ENCODE measurements at places on chromosomes 3 and 15.

- no peak for DNase-seq
Measured at GRCh38 chr15:59609730-59610712, 1.6 kb upstream of the GCNT3 start.

- no peak for DNase-seq
Measured at GRCh38 chr3:121992601-121993560, 29.2 kb downstream of the ILDR1 start.

- DNase-seq: no peak
Measured at GRCh38 chr3:126522363-126522788, 1.6 kb upstream of the CHST13 start.

DNA sequence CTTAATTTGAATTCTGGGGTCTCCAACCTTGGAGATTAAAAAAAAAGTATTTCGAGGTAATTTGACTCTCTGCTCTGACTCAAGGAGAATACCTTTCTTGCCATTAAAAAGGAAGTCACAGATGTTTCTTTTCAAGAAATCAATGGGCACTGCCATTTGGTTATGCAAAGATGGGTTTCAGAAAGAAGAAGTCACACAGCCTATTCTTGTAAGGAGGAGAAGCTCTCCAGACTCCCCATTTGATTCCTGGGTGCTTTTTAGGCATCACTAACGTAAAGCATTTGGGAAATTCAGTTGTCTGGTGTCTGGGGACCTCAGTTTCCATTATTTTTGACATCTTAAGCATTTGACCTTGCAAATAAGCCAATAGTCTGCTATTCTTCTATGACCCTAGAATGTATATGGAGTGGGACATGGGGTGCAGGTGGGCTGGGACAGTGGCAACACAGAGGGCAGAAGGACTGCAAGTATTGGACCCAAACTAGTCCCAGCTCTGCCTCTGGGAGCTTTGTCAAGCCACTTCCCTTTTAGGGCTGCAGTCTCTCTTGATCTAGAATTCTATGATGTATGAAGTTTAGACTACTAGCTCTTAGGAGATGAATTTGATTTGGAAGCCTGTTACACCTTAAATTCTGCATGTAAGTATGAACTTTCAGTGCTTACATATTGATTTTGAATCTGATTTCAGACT, 27.8 kb downstream of the IL5RA start:
- no peak for DNase-seq

DNA sequence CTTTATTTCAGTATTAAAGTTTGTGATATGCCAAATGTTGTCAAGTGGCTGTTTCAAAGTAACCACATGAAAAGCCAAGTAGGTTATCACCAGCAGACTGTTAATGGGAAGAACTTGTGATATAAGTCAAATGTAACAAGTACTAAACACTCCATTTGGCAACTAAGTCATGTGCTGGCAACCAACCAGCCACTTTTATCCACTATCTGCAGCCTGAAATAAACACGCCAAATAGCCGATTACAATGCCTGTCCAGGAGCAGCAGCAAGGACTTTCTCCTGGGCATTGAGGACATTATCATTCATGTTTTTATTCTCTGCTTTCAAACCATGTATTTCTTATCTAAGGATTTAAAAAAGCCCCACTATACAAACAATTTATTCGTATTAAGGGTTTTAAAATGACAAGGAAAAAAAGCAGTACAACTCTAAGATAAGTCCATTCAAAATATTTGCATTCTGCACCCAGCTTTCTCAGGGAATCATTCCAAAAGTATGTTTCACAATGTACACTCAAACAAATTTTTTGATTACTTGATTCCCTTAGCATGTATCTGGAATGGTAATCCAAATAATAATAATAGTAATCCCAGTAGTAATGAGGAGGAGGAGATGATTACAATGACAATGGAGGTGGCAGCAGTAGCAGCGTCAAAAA, 448.6 kb downstream of the ERC2 start:
- no peak for DNase-seq

- DNase-seq: no peak
Measured at GRCh38 chr3:98482717-98483482, 14.6 kb upstream of the OR5K2 start.

DNA sequence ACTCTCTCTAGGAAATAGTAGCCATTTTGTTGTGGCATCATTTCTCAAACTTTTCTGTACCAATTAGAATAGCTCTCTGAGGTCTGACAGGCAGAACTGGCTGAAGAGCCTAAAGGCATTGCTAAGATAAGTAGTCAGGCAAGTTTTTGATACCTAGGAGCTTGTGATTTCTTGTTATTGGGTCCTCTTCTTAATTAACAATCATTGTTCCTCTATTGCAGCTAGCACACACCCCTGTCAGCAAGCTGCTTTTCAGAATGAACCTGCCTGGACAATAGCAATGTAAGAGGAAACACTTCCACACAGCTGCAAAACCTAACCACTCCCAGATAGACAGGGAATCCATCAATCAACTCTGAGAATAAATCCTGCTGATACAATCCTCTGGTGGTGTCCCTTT, 403.9 kb upstream of the TBL1XR1 start:
- DNase-seq: no peak

GRCh38 chr15:72382146-72382545, 6.3 kb upstream of the HEXA start:
- no peak for DNase-seq

- no peak for DNase-seq
Measured at GRCh38 chr3:14725564-14726440, 50.9 kb downstream of the C3orf20 start.

DNA sequence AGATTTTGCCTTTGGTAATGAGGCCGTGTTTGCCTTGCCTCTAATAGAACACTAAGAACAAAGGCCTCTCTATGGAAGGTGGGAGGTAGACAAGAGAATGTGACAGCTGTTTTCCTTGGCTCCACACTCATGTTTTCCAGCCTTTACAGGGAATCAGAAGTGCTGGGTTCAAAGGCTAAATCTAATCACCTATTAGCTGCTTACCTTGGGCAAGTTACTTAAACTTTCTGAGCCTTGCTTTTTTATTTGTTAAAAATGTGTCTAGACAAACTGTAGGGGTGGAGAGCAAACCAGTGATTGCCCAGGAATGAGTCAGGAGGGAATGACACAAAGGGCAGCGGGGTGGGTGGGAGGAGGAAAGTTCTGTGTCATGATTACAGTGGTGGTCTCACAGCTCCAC, 179.0 kb downstream of the P3H2 start:
- DNase-seq: no peak

DNA sequence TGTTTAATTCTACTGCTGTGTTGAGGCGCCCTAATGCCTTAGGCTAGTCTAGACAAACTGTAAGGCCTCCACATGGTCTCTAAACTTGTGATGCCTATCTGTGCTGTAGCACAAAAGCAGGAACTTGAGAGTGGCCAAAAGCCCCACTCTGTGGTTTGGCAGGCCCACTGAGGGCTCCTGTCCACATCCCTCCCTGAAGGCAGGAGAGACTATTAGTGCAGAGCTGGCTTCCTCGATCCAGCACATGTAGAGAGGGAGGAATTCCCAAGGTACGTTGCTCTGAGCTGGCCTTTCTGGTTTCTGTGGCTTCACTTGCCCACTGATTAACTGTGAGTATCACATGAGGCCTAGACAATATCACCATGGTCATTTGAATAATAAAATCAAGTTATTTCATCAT, 90.6 kb downstream of the POLR2M start:
- DNase-seq: no peak

GRCh38 chr3:104368760-104369159, 997.9 kb upstream of the ALCAM start:
- DNase-seq: no peak

DNA sequence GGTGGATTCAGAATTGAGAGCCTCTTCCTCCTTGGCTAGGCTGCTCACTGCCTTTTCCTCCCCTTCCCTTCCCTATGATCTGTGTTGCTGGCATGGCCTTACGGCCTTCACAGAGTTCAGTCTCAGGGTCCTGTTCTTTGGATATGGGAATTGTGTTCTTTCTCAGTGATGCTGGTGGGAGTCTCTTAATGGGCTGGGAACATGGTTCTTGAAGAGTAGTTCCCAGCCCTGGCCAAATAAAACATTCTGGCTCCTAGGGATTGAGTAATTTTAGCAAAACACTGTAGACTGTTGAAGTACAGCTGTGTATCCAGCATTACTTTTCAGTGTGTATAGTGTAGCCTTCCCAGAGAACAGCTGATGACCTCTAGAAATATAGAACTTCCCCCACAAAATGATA, 22.6 kb upstream of the FILIP1L start:
- no peak for DNase-seq

DNA sequence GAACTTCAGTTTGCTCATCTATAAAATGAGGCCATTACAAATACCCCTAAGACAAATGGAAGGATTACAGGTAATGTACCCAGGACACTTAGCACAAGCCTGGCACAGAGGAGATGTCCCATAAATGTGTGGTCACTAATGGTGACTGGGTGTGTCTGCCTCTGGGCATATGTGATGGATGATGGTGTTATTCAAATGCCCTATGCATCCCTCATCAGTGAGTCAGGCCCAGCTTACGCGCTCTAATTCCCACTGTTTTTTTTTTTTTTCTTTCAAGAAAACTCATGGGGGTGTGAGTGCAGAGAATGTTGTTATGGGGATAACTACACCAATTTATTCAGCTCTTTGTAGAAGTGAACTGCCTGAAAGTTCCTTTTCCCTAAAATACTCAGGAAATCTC, 23.6 kb upstream of the KIF23 start:
- no peak for DNase-seq

- no peak for DNase-seq
Measured at GRCh38 chr3:40336511-40337135, 27.1 kb downstream of the EIF1B start.

DNA sequence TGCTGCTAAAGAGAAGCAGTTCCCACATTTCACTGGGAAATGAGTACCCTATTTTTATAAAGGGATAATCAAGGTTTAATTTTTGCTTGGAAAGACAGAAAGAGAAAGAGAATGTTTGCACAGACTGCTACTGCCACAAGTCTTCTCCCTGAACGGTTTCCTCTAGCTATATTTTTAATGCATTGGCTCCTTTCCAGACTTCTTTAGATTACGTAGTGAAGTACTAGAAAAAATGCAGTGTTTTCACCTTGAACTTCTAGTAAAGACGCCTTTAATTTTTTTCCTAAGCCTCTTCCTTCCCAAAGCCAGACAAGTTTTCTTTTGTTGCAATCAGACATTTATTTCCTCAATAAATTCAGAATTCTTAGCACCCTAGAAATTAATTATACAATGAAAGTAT, 248.3 kb upstream of the CCDC54 start:
- DNase-seq: no peak
